D721Med (cell line): ENCODE measurements at places on chromosomes 7 and 10.

- no peak for DNase-seq
Observed at GRCh38 chr7:77738871-77739270, 42.6 kb downstream of the RSBN1L start.

DNA sequence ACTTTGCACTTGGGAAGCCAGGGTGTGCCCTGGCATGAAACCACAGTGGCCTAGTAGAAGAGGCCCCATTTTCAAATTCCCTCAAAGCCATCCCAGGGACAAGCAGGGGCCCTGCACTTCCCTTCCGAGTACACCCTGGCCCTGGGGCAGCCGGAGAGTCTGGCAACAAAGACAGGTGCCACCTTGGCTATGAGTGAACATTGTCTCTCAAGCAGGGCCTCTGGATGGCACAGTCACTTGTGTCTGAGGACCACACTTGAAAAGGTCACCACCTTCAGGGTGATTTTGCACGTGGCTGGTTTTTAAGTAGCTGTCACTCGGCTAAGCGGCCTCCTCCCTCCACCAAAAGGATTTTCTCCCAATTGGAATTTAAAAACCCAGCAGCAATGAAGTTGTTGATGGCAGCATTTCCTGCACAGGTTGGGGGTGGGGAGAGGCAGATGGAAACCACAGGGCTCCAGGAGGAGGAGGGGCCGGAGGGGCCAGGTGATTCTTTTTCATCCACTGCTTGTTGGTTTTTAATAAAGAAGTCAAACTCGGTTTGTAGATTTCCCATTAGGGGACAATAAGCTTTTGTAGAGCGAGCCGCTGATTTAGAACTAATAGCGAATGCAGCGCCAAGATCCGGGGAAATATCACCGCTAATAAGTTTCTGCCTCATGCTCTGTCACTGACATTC is 33.9 kb downstream of the C10orf105 start:
- DNase-seq, result no peak

DNA sequence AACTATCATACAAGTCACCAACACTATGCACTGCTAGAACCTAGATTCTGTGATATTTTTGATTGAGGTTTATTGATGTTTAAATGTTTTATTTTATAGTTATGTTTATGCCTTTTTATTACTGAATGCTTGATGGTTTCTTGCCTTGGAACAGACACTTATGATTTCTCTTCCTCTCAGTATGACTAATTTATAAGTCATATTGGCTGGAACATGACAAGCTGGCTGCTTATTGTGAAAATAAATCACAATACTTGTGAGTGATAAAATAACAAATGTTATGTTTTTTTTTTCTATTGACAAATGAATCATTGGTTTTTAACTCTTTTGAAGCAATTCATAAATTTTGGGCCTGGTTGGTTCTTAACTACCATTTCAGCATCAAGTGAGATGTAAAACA is 142.0 kb upstream of the MALRD1 start:
- no peak for DNase-seq

DNA sequence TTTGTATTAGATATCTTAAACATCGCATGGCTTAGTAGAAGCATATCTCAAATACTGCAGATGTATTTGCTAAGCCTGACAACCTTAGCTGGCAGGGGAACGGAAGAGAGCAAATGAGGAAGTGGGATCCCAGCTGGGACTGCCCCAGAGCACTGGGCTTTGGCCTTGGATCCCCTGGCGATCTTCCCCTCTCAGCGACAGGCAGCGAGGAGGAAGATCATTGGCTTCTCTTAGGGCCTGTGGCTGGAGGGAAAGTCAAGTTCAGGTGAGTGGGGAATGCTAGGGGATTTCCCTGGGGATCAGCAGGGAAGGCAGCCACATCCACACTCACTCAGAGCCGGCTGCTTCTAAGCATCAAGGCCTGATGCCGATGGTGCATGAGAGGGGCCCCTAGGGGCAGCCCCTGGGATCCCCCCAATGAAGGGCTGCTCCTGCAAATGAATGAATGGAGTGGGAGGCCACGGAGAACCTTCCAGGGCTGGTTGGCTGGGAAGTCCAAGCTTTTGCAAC is 42.0 kb downstream of the LYZL2 start:
- DNase-seq, result no peak

- no peak for DNase-seq
Observed at GRCh38 chr7:91462316-91462715, 198.1 kb downstream of the FZD1 start.

- peak; percentile 97 for DNase-seq
Observed at GRCh38 chr10:101229266-101230182, at the start of gene LBX1. Gene LBX1, minus strand, starts transcription at chr10:101229463. Its CDS starts 648 bp downstream, at chr10:101228815.

DNA sequence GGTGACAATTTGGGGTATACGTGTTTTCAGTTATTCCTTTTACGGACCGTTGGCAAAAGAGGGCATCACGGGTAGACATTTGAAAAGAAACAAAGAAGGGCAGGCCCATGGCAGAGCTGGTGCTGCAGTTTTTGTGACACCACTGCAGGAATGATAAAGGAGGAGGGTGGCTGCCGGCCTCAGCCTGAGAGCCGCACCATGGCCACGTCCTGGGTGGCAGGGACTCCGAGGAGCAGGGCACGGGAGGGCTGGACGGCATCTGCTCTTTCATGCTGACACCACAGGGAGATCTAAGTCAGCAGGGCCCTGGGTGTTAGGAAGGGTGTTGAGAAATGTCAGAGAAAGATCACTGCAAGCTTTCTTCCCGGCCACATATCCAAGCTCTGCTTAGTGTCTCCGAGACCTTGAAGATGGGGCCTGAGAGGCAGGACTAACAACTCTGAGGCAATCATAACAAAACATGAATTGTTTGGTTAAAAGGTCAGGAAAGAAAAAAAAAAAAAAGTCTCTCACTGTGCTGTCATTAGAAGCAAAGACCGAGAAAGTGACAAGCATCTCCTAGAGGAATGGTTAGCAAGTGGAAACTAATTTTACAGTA is 36.6 kb downstream of the INSYN2A start:
- DNase-seq, result no peak

DNA sequence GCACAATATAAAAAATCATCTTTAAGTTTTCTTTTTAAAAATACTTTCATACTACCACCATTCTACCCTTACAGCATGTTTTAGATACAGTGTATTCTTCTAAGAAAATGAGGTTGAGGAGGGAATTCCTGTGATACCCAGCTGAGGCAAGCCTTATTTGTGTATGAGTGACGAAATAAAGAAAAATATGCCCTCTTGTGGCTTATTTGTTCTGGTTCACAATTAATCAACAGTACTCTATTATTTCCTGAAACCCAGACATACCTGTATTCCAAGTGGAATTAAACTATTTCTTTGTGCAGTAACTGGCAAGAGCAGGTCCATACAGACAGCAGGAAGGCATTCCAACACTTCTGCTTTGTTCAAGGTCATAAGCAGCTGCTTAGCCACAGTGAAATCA is 4.5 kb upstream of the SEMA3D start:
- no peak for DNase-seq

DNA sequence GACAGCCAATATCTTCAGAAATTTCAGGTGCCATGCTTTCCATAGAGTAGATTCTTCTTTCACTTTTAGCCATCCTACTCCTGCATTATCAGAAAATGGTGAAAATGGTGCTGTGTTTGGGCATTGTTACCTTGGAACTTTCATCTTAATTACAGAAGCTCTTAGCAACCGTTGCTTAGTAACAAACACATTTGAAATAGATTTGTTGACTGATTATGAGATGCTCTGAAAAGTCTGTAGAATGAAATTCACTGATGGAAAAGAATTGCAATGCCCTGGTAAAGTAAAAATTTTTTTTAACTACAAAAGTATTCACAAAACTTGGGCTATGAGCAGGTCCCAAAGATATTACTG is 249.3 kb upstream of the NEBL start:
- DNase-seq, result no peak

GRCh38 chr10:94005050-94005449 is 11.3 kb downstream of the PLCE1 start:
- no peak for DNase-seq

DNA sequence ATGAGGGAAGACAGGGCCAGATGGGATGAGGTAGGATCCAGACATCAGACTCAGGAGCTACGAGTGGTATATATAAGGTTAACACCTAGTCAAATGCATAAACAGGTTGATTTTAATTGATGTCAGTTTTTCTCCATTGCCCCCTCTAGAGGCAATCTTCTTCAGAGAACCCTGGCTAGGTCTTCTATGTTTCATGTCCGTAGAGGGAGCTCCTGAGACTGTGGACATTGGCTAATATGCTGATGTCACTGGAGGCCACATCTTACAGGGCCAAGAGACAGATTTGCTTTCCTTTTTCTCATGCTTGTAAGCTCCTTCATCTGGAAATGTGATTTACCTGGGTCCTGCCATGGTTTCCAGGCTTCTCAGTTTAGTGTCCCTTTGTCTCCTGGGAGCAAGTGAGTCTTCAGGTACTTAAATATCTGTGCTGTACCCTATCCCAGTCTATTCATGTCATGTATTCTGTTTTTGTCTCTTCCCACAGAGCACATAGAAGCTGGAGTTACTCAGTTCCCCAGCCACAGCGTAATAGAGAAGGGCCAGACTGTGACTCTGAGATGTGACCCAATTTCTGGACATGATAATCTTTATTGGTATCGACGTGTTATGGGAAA is 161.6 kb upstream of the PRSS1 start:
- DNase-seq, result no peak

GRCh38 chr7:151113344-151114150 is 27.3 kb downstream of the AGAP3 start:
- DNase-seq, result no peak

DNA sequence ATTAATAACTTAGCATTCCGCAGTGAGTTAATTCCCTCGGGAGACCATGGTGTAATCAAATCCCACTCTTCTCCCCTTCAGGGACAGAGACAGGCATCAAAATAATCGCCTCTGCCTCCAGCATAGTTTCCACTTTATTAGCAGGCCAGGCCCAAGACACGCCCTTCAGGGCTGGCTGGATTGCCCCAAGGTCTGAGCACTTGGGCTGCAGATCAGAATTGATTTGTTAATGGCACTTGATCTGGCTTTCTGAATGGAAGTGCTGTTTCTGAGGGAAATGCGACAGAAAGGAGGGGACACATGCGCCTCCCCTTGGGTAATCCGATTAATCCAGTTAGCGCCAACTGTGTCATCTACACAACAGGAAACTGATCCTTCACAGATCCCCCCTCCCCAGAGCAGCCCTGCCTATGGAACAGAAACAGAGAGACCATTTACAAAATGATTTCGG is 15.6 kb downstream of the CHAT start:
- peak; percentile 90 for DNase-seq

- no peak for DNase-seq
Observed at GRCh38 chr7:137579913-137580640, 236.5 kb upstream of the PTN start.

DNA sequence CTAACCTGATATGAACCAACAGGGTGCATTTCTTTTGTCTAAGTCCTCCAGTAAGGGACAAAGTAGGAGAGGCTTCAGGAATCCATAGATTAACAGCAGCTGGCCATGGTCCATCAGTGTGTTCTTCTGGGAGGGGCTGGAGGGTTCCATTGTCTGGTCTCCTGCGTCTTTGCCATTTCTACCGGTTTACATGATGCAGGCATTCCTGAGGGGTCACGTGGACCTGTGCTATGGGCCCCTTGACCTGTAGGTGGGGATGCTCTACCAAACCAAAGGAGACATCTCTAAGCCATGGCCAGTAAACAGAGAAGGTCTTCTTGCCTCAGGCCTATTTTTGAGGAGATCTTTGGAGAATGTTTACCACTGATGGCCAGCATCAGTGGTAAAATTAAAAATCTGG is 28.7 kb upstream of the HABP2 start:
- no peak for DNase-seq

- no peak for DNase-seq
Observed at GRCh38 chr10:77131214-77131613, 506.4 kb downstream of the KCNMA1 start.

DNA sequence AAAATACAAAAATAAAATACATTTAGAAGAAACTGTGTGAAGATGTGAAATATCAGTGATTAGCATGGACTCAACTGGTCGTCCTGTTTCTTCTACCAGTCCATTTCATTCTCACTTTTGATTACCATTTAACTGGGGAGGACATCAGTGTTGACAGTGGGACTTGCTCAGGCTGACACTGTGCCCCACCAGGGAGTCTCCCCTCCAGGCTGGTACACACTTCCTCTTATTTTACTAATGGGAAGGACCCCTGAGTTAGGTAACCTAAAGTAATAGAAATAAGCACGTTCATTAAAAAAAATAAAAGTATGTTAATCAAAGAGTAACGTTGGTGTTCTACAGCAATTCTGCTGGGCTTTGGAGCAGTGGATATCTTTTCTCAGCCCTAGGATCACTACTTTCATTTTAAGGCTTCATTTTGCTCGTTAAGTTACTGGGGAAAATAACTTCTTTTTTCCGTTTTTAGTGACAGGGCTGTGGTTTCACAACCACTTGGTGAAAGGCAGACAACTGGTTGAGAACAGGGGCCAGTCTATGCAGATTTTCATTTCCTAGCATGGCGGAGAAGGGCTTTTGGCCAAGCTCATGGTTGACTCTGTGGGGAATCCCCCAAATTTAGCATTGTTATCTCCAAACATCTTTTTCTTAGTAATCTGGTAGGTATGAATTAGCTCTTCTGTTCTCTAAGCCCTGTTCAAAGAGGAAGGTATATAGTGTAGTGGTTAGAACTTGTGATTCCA is 2.1 kb downstream of the SNX10 start:
- no peak for DNase-seq

DNA sequence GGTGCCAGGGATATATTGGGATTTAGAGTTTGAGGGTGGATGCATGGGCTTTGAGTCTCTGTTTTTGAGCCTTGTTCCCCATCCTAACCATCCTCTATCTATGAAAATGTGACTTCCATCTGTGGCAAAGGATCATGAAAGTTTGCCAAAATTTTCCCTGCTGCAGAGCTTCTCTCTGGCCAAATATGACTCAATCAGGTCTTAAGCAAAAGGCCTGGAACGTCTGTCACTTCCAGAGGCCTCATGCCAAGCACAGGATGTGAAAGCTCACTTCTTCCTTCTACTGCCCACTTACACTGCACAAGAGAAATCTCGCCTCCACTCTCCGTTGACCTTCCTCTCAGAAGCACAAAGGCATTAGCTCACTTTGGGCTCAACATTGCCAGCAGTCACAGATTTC is 696.9 kb upstream of the NRP1 start:
- no peak for DNase-seq

DNA sequence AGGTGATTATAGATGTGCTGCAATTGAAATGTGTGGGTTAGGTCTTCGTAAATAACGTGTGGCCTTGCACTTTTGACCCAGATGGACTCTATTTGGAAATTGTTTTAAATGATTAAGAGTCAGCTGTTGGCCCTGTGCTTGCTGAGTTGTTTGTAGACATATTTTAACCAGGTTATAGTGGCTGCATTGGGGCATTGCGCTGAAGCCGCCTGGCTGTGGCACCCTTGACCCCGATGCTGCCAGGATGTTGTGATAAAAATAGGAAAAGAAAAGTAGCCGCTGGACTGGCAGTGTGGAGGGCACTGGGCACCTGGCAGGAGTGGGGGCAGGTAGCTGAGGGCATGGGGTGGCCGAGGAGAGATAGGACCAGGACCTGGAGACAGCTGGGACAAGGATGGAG is 13.4 kb downstream of the LRRC27 start:
- DNase-seq, result no peak
